ENCODE measurements at places on chromosomes 2 and 18. TPM values are rescaled to one million over a fixed set of nuclear protein-coding genes. Genes with fewer than 3 reads are reported as not detected.

The KLHL30 gene
- total RNA-seq: not detected

The QPCT gene
- total RNA-seq: 2.2 TPM

The PCARE gene
- not detected for total RNA-seq

The RAB6C gene
- total RNA-seq: not detected

The HTR2B gene
- not detected for total RNA-seq

The REG3A gene
- total RNA-seq: not detected

The SCN9A gene
- 4.2 TPM for total RNA-seq

The ASXL3 gene
- total RNA-seq: 0.11 TPM

The SPATA3 gene
- not detected for total RNA-seq

The FAM110C gene
- 2.6 TPM for total RNA-seq

The SH3YL1 gene
- 40.8 TPM for total RNA-seq

The FANCL gene
- total RNA-seq: 34.7 TPM

The CKAP2L gene
- total RNA-seq: 48.1 TPM

Data from A673 (cell line).